ENCODE measurements at places on chromosomes 7 and 10. TPM values are rescaled to one million over a fixed set of nuclear protein-coding genes. Genes with fewer than 3 reads are reported as not detected.

- no peak overlapping the region for H3K4me3 ChIP-seq
- no peak for DNase-seq
- peak overlapping the region; percentile 28 for H3K27ac ChIP-seq
- no peaks in the 10 kb centered on the region for H3K36me3 ChIP-seq
Measured at GRCh38 chr10:22900841-22901601, 26.8 kb upstream of the ARMC3 start.

The FFAR4 gene
- 0.12 TPM for total RNA-seq

DNA sequence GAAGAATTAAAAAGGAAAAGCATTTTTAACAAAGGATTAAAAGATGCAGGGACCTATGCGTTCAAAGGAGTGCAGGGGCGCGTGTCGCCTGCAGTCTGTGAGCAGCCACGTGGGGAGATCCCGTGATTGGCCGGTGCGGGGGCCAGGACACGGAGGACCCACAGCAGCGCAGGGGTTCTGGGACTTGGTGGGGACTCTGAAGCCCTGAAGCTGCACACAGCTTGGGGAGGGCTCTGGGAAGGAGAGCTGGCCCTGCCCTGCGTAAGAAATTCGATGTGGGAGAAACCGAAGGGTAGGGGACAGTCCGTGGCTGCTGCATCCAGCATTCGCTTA, 268.1 kb downstream of the KLF6 start:
- H3K36me3 ChIP-seq, result no peaks in the 10 kb centered on the region
- H3K27ac ChIP-seq, result no peak overlapping the region
- H3K27me3 ChIP-seq, result no peaks in the 10 kb centered on the region
- no peak for DNase-seq
- no peaks in the 10 kb centered on the region for H3K4me1 ChIP-seq
- H3K4me3 ChIP-seq, result no peak overlapping the region

The DLG5 gene
- total RNA-seq, result 70.6 TPM

DNA sequence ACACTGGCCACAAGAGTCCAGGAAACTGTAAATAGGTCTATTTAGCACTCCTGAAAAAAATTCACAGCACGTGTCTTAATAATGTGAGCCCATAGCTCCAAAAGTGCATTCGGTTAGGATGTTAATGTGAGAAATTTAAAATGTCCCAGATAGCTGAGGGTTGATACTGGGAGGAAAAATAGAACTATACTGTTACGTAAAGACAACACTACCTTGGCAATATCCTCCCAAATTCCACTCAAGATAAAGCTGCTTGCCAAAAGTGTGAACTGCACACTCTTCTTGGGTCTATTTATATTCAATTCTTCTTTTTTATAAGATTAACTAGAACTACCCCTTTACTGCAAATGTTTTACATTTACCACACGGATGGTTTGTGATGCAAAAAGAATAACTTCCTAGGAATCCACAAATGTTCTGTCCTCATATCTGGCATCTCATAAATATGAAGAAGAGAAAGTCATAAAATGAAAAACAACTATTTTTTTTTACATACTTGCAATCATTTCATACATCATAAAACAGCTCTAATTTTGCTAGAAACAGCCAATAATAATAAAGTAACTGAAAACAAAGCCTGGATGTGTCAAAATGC, 10.4 kb downstream of the RAB11FIP2 start:
- H3K4me1 ChIP-seq, result peaks cover 3% of the 10 kb centered on the region
- no peak for DNase-seq
- H3K27ac ChIP-seq, result no peak overlapping the region
- peaks cover 2% of the 10 kb centered on the region for H3K36me3 ChIP-seq

GRCh38 chr10:34400075-34400474, 415.0 kb downstream of the PARD3 start:
- H3K4me3 ChIP-seq, result no peak overlapping the region
- DNase-seq, result no peak
- no peaks in the 10 kb centered on the region for H3K36me3 ChIP-seq
- H3K27me3 ChIP-seq, result no peaks in the 10 kb centered on the region
- no peak overlapping the region for H3K27ac ChIP-seq
- H3K4me1 ChIP-seq, result no peaks in the 10 kb centered on the region

Measured in aorta (tissue), 5 donors.